ENCODE measurements at places on chromosomes 1 and 21.
A peak's percentile ranks its signal among the peaks of the same experiment; 100 is the strongest.

DNA sequence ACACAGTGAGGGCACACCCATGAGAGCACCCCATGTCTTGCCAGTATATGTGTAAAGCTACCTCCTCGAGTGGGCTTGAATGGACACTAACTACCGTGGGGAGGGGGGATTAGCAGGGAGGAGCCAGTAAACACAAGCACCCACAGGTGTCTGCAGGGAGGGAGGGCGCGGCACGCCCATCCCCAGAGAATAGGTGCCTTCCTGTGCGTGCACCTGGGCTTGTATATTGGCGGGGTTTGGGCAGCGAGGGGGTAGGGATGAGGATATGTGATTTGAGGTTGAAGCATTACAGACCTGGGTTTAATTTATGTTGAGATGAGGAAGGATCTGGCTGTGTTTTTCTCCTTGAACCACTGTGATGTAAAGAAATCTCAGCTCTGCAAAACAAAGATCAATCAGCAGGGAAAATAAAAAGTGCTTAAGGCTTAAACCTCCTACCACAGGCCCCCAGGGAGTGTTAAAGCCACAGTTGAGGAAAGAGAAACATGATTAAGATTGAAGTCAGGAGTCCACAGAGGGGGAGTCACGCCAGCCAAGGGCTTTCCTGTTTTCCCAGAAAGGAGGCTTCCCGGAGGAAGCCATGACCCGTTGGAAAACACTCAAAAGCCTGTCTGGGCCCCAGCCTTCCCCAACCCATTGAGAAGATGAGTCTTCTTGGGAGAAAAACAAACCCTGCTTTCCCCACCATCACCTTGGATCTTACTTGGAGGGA lies 80.0 kb downstream of the CAMK2N1 start:
- DNase-seq, result no peak

DNA sequence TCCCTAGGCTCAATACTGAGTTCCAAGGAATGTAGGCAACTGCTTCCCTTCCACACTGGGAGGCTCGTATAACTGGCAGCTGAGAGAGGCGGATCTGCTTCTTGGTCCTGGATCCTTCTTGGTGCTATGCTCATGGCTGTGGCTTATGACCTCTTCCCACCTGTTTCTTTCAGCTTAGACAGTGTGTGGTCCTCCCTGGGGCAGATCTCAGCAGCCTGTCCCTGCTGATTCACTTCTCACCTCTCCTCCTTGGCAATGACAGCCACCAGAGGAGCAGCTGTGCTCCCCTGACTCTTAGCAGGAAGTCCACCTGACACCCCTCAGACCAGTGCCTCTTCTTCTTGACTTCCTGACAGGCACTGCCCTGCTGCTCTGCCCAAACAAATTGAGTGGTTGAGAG lies 75.1 kb upstream of the PTGFRN start:
- DNase-seq, result no peak

DNA sequence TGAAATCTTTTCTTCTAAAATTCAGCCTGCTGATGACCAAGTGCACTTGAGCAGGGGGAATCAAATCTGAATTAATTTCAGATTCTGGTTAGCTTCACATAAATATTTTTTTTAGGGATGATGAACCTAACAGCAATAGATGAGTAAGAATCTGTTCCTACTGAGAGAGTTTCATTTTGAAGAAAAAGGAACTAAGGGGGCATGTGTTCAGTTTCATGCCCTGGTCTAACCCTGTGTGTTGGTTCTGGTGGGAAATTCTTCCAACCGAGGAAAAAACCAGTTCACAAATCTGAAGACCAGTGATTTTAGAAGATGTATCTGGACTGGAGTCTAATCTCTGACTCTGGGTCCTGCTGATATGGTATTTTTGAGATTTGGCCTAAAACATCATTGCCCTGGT lies 13.7 kb downstream of the SELL start:
- no peak for DNase-seq

DNA sequence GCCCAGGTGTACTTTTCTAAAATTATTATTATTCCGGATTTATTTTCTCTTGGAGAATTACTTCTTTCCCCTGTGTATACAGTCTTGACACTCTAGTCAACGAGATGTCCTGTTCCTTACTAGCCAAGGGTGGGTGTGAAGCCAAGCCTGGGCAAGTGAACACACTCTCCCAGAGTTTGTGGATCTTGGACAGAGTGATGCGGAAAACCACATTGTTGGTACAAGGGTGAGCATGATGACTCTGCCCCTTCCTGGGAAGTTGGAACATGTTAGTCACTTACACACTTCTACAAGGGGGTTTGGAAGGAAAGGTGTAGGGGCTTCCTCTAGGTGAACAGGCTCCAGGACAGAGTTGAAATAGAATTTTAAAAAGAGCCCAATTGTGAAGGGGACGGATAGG lies 20.0 kb upstream of the RD3 start:
- DNase-seq, result no peak

DNA sequence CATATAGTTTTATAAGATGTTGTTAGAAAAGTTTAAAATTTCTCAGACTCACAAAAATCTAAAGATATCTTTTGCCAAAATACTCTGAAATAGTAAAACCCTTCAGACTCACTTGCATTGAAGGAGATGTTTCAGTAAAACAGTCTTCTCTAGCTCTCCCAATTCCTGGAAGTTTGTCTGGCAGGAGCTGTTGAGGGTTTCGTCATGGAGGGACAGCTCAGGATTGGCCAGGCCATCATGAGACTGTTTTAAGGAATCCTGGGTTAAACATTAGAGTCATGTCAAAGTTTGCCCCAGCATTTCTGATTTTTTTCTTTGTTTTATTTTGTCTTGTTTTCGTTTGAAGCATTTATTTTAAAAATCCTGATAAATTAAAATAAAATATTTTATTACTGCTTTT lies 293.8 kb upstream of the PBX1 start:
- peak; percentile 27 for DNase-seq

GRCh38 chr1:224894915-224895314 lies 34.6 kb upstream of the DNAH14 start:
- peak; percentile 24 for DNase-seq

DNA sequence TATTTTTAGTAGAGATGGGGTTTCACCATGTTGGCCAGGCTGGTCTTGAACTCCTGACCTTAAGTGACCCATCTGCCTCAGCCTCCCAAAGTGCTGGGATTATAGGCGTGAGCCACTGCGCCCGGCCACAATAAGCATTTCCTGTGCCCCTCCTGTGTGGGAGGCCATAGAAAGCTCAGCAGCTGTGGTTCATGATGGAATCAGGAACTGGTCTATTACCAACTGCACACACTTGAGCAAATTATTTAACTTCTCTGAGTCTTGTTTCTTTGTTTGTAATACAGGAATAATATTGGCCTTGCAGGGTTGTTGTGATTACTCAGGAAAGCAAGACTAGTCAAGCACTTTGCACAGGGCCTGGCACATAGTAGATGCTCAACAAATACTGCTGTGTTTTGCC lies 15.0 kb downstream of the RHBG start:
- no peak for DNase-seq

- no peak for DNase-seq
Measured at GRCh38 chr1:114455102-114455785, 55.8 kb downstream of the TRIM33 start.

DNA sequence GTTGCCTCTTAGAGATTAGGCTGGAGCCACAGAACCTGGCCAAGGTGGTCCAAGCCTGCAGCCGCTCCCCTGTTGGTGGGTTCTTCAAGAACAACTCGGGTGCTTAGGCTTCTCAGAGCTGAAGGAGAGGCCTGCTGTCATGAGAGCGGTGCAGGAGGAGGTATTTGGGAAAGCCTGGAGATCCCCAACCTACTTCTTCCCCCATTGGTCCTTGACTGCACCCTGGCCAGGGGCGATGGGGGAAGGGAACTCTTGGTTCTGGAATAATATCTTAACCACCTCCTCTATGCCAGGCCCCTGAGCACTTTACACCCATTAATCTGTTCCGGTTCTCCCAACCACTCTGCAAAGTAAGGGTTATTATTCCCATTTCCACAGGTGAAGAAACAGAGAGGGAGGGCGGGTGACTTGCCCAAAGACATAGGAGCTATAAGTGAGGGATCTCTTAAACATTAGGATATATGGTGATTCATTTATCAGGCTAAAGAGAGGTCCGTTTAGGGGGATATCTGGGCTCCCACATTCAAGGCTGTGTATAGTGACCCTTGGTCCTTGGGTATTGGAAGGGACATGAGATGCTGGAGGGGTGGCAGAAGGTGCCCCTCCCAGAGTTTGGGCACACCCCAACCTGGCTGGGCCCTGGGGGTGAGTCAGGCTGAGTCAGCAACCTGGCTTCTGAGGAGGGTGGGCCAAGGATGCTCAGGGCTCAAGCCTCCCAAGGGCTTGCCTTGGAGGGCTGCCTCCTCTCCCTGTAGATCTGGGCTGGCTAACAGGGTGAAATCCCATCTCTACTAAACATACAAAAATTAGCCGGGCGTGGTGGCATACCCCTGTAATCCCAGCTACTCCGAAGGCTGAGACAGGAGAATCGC lies 5.2 kb downstream of the TRNP1 start:
- DNase-seq, result no peak

GRCh38 chr1:107547363-107548155 lies 406.7 kb downstream of the NTNG1 start:
- DNase-seq, result no peak
